ENCODE measurements at places on chromosomes 12 and 14.
A peak's percentile ranks its signal among the peaks of the same experiment; 100 is the strongest.

GRCh38 chr12:5520831-5521230, 88.9 kb downstream of the NTF3 start:
- DNase-seq, result no peak

GRCh38 chr14:102544046-102544746, 34.6 kb upstream of the ANKRD9 start:
- DNase-seq, result no peak

GRCh38 chr14:104315169-104315568, 176.8 kb downstream of the KIF26A start:
- DNase-seq, result no peak

DNA sequence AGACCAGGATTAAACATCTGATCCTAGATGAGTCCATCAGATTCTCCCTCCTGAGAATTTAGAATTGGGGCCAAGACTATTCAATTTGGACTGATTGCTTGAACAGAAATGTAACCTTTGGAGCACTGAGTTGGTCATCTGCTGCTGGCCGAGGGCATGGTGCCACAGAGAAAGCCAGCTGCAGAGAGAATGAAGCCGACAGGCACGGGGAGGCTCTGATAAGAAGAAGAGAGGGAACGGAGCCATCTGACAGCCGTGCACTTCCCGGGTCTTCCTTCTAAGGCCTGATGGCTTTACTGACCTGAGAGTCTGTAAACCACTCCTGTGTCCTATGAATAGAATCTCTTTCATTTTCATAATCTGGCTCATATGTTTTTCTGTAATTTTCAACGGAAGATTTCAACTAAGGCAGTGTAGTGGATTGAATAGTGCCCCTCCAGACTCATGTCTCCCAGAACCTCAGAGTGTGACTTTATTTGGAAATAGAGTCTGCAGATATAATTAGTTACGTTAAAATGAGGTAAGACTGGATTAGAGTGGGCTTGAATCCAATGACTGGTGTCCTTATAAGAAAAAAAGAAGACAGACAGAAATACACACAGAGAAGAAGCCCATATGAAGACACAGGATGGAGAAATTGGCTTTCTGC, 39.1 kb upstream of the FRS2 start:
- no peak for DNase-seq

DNA sequence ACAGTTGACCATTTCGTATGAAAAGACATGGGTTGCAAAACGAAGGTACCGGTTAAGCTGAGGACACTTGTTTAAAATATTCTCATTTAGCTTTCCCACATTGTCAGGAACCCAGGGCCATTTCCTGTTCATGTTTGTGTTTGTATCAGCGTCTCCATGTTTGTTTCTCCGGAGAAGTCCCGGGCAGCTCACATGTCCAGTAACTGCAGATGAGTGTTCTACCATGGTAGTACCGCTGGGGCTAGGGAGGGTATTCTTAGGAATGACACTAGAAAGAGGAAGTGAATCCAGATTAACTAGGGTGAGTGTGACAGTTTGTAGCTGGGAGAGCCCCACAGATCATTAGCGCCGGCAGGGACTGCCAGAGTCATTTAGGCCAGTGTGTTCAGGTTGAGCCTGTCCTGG, 50.0 kb upstream of the EVL start:
- no peak for DNase-seq

GRCh38 chr14:89625244-89625713, 208.2 kb upstream of the FOXN3 start:
- DNase-seq, result no peak

- no peak for DNase-seq
These were observed 257.2 kb downstream of the NELL2 start for GRCh38 chr12:44618946-44619345.

DNA sequence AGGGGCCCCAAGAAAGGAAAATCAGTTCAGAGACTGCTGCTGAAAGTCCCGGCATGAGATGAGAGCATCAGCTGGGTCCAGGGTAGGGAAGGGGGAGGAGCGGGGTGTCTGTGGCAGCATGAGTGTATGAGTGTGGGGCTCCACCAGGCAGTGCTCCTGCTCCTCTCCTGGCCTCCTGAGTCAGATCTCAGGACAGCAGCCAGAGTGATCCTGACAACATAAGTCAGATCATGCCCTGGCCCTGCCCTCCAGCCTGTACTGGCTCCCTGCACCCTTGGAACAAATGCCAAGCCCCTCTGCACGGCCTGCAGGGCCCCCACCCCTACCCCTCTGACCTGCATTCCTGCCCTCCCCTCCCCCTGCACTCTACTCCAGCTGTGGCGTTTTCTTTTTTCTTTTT, 24.2 kb upstream of the LRP1-AS start:
- no peak for DNase-seq

- DNase-seq, result no peak
These were observed 35.1 kb downstream of the SCYL2 start for GRCh38 chr12:100302081-100302480.

DNA sequence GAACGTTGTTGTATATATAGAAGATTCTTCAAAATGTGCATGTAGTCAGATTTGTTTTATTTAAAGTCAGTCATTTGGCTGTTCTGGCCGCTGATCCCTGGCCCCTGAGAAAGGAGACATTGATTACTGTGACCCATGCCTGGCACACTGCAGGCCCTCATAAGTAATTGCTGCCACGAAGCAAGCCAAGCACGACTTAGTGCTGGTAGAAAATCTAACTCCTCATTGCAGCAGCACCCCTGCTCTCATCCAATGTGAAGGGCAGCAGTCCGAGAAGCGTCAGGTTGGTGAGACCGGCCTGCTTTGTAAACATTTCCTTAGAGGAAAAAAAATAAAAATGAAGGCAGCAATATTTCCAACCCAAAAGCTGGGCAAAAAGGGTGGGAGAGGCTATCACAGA, 22.8 kb upstream of the TMTC2 start:
- DNase-seq, result no peak

GRCh38 chr12:85855305-85855704, 18.8 kb upstream of the NTS start:
- no peak for DNase-seq

DNA sequence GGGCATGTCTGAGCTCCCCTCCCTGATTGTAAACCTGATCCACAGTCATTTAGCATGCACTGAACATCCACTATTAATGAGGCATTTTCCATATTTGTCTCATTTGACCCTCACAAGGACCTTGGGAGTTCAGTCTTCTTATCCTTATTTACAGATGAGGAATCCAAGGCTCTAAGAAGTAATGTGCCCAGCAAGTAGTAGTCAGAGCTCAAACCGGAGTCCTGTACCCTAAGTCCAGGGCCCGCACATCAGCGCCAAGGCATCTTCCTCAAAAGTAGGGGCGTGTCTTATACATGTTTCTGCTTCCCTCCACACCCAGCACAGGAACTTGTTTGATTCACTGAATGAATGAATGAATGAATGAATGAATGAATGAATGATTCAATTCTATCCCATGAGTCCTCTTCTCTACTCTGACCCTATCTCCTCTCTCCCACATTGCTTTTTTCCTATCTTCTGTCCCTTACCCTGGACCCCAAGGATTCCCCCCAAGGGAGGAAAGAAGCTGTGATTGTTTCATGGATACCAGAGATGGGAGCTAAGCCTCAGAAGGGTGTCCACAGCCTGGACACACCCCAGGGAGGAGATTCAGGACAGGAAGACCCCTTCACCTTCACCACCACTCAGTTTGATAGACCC, 21.8 kb upstream of the KRT8 start:
- no peak for DNase-seq

- DNase-seq, result no peak
These were observed 154.7 kb downstream of the FBXL14 start for GRCh38 chr12:1439687-1440086.

DNA sequence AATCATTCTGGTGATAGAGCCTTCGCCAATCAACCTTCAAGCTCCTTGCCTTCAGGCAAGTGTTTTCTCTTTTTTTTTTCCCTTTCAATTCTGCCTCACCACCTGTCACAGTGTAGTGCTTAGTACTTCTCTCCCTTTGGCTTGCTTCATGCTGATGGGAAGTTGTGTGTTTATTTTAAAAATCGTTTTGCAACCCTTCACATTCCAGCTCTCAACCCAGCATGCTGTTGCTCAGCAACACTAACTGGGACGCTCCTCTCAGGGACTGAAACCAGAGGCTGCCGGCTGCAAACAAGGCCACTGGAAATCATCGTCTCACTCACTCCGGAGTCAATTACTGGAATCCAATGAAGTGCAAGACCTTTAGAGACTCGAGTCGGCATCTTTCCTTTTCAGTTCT, 342.7 kb downstream of the PRKD1 start:
- DNase-seq, result no peak

DNA sequence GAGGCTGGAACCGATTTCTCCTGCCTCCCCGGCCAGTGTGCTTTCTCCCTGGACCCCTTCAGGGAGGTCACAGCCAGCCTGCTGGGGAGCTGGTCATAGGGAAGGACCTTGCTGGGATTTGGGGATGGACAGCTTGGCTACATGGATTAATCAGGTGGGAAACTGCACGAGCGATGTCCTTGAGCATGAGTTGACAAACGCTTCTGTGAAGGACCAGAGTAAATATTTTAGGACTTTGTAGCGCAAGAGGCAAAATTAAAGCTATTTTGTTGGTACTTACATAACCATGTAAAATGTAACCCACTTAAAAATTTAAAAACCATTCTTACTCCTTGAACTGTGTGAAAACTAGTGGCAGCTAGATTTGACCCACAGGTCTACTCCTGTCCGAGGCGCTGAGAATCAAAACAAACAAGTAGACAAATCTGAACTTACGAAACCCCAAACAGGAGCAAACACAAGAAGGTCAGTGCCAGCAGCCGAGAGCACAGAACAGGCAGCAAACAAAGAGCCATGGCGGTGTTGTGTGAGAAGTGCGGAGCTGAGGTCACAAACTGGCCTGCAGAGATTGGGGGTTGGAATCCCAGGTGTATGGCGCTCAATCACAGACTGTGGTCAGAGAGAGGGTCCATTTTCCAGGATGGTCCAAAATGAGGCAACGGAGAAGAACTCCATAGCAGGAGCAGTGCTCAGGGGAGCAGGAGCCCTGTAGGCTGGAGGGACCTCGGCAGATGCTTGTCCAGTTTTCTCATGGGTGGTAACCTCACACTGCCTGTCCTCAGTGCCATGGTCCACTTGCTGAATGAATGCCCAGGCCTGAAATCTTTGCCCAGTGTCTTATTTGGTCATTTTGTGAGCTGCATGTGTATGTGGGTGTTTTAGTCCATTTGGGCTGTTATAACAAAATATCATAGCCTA, 79.2 kb upstream of the CLMN start:
- DNase-seq, result no peak

DNA sequence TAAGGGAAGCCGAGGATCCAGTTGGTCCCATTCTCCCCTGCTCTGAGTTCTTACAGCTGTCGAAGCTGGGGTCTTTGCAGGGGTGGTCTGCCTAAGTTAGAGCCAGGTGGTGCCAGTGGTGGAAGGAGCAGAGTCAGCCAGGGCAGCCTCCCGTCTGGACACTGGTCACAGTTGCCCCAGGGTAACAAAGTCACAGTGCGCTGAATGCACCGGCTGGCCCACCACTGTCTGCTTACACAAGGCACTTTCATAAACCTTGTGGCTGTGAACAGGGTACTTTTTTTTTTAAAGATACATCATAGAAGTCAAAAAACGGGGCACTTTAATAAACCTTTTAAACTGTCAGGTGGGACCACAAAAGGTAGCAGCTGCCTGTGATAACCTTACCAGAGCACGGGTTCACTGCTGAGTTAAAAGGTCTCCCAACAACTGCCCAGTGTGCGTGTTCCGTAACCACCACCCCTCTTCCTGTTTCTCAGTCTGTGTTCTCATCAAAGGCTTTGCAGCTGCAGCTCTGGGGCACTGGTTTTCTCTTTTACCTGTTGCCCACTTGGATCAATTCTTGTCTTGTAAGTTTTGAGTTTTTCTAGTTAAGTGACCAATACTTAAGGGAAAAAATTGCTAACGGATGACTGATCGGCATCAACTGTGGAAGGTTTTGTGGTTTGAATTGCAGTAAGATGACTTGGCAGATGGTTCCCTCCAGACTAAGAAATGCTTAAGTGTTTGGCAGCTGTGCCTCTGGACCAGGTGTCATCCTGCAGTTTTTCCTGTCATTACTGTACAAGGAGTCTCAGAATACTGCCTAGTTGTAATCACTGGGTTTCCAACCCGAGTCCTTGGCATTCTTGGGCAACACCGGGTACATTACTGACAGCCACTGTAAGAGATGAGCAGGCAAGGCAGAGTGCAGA, 55.9 kb downstream of the DYNC1H1 start:
- DNase-seq, result peak; percentile 17

GRCh38 chr12:12909995-12910420, 18.6 kb downstream of the GPRC5A start:
- no peak for DNase-seq

DNA sequence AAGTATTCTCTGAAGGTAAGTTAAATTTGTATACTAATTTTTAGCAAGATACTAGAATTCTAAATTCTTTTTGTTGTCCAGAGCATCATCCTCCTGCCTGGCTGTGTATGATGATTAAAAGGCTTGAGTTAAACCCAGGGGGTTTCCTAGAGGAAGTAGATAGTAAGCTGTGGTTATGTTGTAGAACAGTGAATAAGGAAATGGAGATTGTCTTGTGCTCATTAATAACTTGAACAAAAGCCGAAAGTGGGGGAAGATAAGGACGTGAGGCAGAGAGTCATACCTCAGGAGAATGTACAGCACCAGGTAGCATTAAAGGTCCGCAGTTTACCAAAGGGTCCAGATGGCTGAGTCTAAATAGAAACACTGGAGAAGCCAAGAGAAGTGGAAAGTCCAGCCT, 42.0 kb downstream of the CKB start:
- DNase-seq, result no peak

GRCh38 chr12:29762637-29763300, 21.0 kb downstream of the TMTC1 start:
- DNase-seq, result no peak

DNA sequence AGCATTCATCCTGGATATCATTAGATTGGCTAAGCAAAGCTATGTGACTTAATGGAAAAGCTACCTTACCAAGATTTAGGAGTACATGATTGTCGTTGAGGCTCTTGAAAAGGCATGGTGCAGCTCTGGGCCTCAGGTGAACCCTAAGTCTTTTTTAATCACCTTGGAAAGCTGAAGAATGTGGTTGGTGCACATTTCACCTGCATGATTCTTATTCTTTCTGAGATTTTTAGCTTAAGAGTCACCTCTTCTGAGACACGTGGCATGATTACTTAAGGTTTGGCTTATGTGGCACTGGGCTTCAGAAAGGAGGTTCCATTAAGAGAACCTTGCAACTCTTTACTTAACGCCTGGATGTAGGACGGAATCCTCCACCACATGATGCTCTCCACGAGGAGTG, 498.5 kb downstream of the TMEM117 start:
- DNase-seq, result no peak

- no peak for DNase-seq
These were observed 91.7 kb downstream of the TMX1 start for GRCh38 chr14:51331486-51332367.
